ENCODE measurements at places on chromosomes 16 and 17. TPM values are rescaled to one million over a fixed set of nuclear protein-coding genes. Genes with fewer than 3 reads are reported as not detected.

KIF18B gene
- total RNA-seq, result 3.3 TPM

PRCD gene
- total RNA-seq, result 1.4 TPM

NDRG4 gene
- 26.5 TPM for total RNA-seq

NR1D1 gene
- total RNA-seq, result 6.7 TPM

WSB1 gene
- 112 TPM for total RNA-seq

Measured in esophagus squamous epithelium (tissue), 5 donors.